ENCODE measurements at places on chromosomes 12 and 14.

DNA sequence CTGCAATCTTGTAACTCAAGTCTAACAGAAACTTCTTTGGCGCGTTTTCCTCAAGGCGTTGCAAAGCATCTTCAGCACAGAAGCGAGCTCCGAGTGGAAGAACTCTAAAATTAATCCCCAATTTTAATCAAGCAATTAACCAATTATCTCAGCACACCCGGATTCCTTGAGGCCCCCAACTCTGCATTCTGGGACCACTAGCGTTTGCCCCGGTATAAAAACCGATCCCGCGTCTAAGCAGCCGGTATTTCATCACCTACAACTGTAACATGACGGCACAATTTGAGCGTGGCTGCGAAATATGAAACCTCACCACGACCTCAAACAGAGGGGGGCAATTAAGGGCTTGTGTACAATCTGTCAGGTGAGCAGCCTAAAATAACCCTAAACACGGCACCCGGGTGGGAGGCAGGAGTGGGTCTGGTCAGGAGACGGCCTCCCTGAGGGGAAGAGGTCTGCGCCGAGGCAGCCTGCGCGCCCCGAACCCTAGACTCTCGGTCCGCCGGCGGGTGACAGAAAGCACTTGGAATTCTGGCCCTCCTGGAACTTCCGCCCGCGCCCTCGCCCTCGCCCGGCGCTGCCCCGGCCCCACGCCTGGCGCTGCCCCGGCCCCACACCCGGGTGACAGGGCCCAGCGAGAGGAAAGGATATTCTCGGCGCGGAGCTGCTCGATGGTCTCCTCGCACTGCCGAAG is 594 bp downstream of the ZCCHC8 start:
- DNase-seq = peak; percentile 65

DNA sequence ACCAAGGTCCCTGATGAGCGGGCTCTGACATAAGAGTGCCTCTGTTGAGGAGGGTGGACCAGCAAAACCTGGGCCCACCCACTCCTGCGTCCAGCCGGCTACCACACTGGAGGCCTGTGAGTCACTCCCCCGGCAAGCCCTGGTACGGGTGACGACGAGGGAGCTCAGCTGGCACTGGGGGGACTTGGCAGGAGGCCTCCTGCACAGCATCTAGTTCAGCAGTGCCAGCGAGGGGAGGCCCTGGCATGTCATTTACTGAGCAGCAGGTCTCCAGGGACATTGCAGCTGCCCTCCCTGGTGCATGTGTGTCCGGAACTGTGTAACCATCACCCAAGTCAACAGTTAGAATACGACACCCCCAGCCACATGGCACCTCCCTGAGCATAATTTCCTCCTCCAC is 24.4 kb downstream of the CD9 start:
- no peak for DNase-seq

- DNase-seq = no peak
Observed at GRCh38 chr14:105478398-105479251, 4.0 kb downstream of the CRIP2 start.

DNA sequence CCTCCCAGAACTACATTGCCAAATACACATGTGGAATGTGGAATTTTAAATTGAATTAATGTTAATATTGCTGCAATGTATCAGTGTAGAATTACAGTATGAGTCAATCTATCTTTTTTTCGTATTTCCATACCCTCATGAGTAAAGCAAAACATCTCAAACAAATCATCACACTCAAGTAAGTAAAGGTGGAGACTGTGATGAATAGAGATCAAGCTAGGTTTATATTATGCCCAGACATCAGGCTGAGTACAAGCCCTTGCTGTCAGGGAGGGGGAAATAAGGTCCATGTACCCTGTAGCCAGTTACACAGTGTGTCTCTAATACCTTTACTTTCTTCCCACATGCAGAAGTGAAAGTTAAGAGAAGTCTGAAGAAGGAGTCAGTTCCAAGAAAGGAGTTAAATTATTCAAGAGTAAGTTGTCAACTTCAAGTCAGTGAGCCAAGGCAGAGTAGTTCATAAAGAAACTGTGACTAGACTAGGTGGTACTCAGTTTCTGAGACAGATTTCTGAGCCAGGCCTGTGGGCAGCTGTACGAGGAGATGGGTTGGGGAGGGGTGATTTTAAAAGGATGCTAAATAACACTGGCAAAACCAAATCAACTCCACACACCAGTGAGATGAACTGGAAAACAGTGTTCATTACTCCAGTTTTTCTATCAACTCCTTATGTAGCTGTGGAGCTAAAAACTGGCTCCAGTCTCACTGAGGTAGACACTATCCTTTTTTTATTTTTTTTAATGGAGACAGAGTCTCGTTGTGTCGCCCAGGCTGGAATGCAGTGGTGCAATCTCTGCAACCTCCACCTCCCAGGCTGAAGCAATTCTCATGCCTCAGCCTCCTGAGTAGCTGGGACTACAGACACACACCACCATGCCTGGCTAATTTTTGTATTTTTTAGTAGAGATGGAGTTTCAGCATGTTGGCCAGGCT is 23.8 kb upstream of the STK38L start:
- DNase-seq = no peak

DNA sequence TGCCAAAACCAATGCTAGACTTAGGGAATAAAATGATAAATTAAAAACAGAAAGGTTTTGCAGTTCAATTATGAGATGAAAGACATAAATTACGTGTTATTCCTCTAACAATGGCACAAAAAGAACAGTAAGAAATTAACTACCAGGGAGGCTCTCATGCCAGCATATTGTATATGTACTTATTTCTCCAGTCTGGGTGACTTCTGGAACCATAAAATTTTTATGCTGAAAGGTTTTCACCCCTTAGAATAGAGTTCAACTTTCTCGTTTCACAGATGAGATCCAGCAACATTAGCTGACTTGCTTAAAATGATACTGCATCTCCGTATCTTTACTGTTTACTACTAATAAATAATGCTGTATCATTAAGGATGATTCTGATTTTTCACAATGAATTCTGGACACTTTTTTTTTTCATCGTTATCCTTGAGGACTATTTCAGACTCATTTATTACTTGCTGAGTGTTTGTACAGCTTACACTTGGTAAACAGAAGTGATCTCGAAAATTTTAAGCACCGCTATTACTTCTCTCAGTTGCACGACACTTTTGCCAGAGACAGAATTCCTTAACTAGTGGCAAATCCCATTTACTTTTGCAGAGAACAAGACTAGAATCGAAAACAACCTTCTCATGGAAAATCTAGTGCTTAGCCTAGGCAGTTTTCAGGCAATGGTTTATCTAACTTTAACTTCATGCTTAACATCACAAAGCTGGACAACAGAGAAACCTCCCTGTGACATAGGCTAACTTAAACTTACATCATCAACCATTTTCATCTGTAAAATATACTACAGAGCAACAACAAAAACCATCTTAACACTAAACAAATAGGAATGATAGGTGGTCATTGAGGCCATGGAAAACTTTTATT is 2.7 kb downstream of the RSRC2 start:
- no peak for DNase-seq

- no peak for DNase-seq
Observed at GRCh38 chr12:15350643-15351042, 28.3 kb downstream of the PTPRO start.

GRCh38 chr14:104800771-104801519 is at the start of gene ZBTB42:
TSS of gene ZBTB42 (plus strand) at chr14:104801101. CDS start at chr14:104801198, 97 bp downstream.
- no peak for DNase-seq

DNA sequence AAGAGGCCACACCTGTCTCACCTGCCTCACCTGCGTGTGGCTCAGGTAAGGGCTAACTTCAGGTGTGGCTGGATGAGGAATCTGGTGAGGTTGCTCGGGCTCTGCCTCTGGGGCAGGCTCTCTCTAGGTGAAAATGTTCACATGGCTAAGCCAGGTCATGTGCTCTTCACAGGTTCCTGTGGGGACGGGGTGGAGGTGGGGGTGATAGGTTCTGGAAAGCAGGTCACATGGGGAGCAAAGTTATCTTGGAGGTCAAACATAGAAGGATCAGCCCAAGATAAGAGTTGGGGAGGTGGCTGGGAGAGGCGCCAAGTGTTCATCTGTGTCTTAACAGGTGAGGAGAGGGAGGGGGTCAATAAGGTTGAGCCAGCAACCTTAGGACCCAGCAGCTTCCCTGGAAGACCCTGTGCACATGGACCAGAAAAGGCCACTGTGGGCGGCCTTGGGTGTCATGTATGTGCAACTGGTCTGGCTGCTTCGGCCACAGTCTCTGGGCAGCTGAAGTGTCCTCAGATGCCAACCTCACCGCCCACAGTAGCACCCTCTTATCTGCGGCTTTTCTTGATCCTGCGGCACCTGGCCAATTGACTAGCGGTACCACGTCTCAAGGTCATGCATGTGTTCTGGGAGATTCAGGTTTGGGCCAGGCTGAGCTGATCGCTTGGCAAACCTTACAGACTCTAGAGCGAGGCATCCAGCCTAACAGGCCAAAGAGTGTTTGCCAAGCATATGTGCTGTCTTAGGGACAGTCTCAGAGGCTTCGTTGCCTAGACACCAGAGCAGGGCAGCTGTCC is 60.5 kb downstream of the CACNA1C start:
- no peak for DNase-seq

GRCh38 chr12:2581293-2582045 is 213.3 kb upstream of the FKBP4 start:
- no peak for DNase-seq

- DNase-seq = peak; percentile 71
Observed at GRCh38 chr14:98622208-98623051, 649.6 kb downstream of the BCL11B start.

- no peak for DNase-seq
Observed at GRCh38 chr12:65666876-65667275, 157.4 kb upstream of the HMGA2 start.

GRCh38 chr14:95901054-95901453 is 24.4 kb downstream of the TUNAR start:
- DNase-seq = peak; percentile 66

GRCh38 chr14:89571491-89571890 is 154.5 kb upstream of the FOXN3 start:
- no peak for DNase-seq

DNA sequence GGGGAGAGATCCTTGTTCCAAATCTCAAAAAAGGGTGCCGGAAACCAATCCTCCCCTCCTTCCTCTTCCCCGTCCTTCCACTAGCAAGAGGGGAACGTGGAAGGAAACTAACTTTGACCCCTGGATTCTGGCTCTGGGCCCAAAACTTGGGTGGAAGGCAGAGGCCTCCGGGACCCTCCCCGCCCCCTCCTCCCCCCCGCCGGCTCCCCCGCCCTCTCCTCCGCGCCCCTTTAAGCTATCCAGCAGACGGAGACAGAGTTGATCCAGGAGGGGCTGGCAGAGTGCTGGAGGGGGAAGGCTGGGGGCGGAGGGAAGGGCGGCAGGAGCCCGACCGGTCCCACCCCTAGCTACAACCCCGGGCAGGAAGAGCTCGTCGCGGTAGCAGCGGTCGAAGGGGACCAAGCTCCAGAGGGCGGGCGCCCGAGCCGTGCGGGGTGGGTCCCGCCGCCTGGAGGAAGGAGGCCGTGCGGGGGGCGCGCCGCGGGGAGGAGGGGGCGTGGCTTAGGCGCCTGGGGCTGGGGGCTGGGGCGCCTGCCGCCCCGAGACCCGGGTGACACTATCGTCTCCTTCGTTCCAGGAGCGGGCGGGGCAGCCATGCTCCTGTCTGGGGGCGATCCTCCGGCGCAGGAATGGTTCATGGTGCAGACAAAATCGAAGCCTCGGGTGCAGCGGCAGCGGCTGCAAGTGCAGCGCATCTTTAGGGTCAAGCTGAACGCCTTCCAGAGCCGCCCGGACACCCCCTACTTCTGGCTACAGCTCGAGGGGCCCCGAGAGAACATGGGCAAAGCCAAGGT is at the start of gene NYNRIN:
Gene NYNRIN, plus strand, starts transcription at position 351 of the 794 bp plus-strand sequence. Its CDS starts 244 bp downstream, at position 595.
- peak; percentile 49 for DNase-seq

DNA sequence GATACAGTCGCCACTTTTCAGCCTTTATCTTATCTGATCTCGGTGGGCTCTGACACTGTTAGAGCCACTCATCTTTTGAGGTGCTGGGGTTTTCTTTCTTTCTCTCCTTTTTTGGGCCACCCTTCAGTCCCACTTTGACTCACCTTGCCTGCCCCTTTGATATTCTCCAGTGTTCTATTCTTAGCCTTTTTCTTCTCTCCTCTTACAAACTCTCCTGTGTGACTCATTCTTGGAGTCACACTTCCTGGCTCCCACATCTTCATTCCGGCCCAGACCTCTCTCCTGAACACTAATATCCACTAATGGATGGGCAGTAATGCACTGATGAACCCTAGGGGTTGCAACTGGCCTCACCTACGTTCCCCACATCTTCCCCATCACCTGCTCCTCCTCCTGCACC is 2.2 kb upstream of the DCD start:
- DNase-seq = no peak

- peak; percentile 73 for DNase-seq
Observed at GRCh38 chr12:6554168-6555017, 1.4 kb downstream of the IFFO1 start.

DNA sequence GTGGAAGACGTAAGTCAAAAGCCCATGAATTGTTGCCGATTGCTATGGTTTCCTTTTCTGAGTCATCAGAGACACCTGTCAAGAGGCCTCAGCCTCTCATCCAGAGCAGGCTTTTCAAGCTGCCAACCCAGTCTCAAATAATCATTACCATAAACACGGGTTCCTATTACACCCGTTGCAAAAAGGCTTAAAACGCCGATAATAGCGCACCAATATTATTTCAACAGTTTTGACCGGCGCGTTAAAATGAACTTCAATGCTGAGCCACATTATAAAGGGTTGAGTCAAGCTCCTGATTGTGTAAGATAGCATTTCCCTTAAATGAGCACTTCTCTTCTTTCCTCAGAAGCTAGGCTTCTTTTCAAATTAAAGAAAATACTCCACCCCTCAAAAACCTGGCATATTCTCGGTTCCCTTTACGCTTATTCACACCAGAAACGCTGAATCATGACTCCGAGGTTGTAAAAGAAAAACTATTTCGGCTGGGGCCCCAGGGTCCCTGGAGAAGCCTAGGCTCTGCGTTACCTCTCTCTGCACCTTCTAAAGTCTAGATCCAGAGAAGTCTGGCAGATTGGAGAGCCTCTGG is 1.4 kb downstream of the TMTC1 start:
- DNase-seq = peak; percentile 52

DNA sequence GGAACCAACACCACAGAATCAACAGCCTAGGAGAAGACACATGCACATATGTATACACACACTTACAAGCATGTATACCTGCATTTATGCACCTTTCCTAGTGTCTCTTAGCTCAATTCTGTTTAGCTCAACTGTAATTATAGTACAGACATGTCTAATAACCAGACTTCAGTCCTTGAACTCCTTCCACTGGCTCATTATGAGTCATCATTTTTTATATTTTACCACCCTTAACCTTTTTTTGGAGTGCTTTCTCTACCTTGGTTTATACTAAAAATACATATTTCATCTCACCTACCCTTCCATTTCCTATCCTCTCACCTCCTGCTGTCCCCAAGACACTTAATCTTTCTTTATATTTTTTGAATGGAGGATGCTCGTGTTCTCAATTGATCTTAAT is 110.4 kb downstream of the ARID2 start:
- DNase-seq = no peak

- no peak for DNase-seq
Observed at GRCh38 chr12:52551216-52551865, 1.6 kb downstream of the KRT71 start.

GRCh38 chr14:53570411-53571387 is 385.9 kb downstream of the BMP4 start:
- no peak for DNase-seq

DNA sequence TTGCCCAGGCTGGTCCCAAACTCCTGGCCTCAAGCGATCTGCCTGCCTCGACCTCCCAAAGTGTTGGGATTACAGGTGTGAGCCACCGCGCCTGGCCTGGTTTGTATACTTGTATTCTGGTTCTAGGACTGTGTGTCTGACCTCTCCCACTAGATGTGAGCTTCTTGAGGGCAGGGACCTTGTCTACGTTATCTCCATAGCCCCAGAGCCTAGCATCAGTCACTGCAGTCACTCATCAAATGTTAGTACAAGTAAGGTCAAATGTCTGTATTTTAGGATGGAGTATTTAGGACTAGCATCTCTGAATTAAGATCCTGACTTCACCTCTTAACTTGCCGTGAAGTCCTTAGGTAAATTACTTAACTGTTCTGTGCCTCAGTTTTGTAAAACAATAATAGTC is 2.9 kb downstream of the RILPL2 start:
- no peak for DNase-seq
